H9 (cell line): ENCODE measurements at places on chromosomes 11 and 22. TPM values are rescaled to one million over a fixed set of nuclear protein-coding genes. Genes with fewer than 3 reads are reported as not detected.

DNA sequence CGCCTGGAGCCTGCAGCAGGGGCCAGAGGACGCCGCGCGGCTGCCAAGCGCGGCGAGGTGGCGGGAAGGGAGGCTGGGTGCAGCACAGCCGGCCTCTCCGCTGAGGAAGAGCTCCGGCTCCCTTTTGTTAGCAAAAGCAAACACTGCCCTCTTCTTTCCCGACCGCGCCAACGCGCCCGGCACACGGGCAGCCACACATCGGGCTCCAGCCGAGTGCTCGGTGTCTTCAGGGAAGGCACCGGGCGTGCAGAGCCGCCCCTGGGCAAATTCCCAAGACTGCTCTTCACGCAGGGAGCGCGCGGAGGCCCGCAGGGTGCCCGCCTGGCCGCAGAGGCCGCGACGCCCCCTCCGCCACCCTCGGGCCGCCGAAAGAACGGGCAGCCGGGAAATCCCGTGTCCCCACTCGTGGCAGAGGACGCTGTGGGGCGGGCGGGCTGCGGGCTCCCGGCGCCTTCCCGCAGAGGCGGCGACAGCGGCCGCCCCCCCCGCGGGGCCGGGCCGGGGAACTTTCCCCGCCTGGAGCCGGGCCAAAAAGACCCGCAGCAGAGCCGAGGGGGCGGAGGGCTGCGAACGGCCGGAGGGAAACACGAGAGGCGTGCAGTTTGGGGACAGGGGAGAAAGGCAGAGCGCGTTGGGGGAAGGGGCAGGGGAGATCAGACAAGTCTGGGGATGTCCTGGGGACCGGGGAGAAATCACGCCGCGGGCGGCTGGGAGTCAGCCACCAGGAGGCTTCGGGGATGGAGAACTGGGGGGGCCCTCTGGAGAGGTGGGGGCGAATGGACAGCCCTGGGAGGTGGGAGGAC, 931 bp downstream of the CADM1 start:
- H3K4me3 ChIP-seq: peak overlapping the region; percentile 71; the same call in 1 of the 2 replicates
- DNase-seq: peak; percentile 63
- no peak overlapping the region for H3K27ac ChIP-seq
- peaks cover 21% of the 10 kb centered on the region; the same call in 1 of the 2 replicates for H3K27me3 ChIP-seq
- no peaks in the 10 kb centered on the region for H3K36me3 ChIP-seq
- H3K4me1 ChIP-seq: no peaks in the 10 kb centered on the region

GRCh38 chr11:2745511-2745910, 45.7 kb upstream of the KCNQ1OT1 start:
- H3K27me3 ChIP-seq: no peaks in the 10 kb centered on the region; the same call in 1 of the 2 replicates
- H3K27ac ChIP-seq: no peak overlapping the region
- H3K36me3 ChIP-seq: no peaks in the 10 kb centered on the region
- H3K4me1 ChIP-seq: no peaks in the 10 kb centered on the region

DNA sequence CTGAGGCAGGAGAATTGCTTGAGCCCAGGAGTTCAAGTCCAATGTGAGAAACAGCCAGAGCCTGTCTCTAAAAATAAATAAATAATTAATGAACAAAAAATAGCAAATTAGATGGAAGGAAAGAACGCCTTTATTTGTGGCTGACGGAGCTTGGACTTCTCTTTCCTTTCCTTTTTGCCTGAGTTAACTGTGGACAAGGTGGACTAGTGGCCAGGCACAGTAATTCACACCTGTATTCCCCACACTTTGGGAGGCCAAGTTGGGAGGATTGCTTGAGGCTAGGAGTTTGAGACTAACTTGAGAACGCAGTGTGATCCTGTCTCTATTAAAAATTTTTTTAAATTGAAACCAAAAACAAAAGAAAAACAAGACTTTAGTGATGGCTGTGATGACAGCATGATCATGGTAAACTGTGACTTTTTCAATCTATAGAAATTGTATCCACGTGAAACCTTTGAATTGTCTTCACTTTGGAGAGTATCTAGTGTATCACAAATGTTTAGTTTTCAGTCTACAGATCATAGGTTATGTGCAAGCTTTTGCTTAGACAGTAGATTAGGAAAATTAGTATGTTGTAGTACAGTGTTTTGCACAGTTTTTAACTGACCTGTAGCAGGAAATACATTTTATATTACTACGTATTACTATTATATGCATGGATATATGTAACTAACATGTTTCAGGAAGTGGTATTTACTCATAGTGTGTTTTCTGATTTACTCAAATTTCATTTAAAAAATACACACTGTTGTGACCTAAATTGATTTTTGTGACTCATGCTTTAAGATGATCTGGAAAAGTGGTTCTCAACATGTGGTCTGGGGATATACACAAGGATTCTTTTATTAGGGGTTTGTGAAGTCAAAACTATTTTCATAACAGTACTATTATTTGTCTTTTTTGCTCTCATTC, 42.1 kb downstream of the KDM2A start:
- no peaks in the 10 kb centered on the region for H3K4me1 ChIP-seq
- no peak for DNase-seq
- no peaks in the 10 kb centered on the region for H3K27me3 ChIP-seq

KRTAP5-8 gene
- total RNA-seq: not detected in 2 replicates
